GM10248 (cell line): ENCODE measurements at places on chromosomes 3 and 15.

- peak; percentile 22 for DNase-seq
Observed at GRCh38 chr15:55993804-55994560, 570 bp upstream of the NEDD4 start.

- no peak for DNase-seq
Observed at GRCh38 chr3:194874783-194875182, 189.1 kb downstream of the FAM43A start.

GRCh38 chr3:52220380-52221026 is 4.9 kb downstream of the TLR9 start:
- peak; percentile 85 for DNase-seq

- no peak for DNase-seq
Observed at GRCh38 chr15:40234783-40235182, 4.1 kb upstream of the PAK6 start.

GRCh38 chr3:139764936-139765335 is 87.2 kb upstream of the NMNAT3 start:
- DNase-seq: no peak

- no peak for DNase-seq
Observed at GRCh38 chr15:98427321-98427720, 221.0 kb upstream of the IGF1R start.

DNA sequence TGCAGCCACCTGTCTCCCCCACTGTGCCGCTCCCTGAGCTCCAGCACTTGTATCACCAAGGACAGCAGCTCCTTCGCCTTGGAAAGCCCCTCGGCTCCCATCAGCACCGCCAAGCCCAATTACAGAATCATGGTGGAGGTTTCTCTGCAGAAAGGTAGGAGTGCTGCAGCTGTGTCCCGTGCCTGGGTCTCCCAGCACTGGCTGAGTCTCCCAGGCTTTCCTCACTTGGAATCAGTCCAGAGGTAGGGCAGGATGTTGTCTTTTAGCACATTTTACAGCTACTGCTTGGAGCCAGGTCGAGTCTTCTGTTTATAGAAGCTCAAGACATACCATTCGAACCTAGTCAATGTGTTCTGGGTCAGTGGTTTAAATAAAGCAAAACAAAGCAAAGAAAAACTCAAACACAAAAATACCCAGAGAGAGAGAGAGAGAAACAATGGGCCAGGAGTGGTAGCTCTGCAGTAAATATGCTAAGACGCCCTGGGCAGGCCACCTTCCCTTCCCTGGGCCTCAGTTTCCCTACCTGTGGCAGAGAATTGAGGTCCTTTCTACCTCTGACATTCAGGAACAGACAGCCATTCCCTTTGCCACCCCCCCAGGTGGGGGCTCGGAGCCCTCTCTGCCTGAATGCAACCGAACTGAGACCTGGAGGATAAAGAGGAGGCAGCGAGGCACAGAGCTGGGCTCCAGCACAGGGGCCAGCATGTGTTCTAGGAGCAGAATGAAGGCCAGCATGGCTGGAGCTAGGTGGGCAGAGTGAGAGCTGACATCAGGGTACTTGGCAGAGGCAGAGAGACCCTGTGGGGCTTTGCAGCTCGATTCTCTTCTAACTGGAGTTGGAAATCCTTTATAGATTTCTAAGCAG is 44.1 kb downstream of the STARD5 start:
- DNase-seq: no peak

- no peak for DNase-seq
Observed at GRCh38 chr3:132772252-132772651, 50.0 kb upstream of the NPHP3 start.

- no peak for DNase-seq
Observed at GRCh38 chr15:25830844-25831451, 32.2 kb downstream of the ATP10A start.

GRCh38 chr3:112477891-112478290 is 21.4 kb downstream of the BTLA start:
- no peak for DNase-seq
